ENCODE measurements at places on chromosomes 7 and 10.

- no peak for DNase-seq
These were observed 89.6 kb upstream of the ZNF804B start for GRCh38 chr7:88669913-88670312.

- DNase-seq = no peak
These were observed 133.9 kb downstream of the PPP1R3A start for GRCh38 chr7:113784956-113785355.

DNA sequence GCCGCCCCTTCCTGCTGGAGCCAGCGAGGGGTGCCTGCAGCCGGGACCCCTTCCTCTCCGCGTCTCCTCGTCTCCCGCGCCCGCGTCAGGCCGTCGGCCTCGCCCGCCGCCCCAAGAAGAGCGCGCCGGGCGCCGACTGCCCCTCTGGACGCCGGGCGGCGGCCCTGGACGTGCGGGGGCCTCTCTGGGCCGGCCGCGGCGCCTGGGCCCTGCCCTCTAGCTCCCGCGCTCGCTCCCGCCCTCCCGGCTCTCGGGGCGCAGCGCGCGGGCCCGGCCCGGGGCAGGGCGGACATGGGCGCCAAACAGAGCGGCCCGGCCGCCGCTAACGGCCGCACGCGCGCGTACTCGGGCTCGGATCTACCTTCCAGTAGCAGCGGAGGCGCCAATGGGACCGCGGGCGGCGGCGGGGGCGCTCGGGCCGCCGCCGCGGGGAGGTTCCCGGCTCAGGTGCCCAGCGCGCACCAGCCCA lies 704 bp downstream of the ZNRF2 start:
- peak; percentile 44 for DNase-seq

DNA sequence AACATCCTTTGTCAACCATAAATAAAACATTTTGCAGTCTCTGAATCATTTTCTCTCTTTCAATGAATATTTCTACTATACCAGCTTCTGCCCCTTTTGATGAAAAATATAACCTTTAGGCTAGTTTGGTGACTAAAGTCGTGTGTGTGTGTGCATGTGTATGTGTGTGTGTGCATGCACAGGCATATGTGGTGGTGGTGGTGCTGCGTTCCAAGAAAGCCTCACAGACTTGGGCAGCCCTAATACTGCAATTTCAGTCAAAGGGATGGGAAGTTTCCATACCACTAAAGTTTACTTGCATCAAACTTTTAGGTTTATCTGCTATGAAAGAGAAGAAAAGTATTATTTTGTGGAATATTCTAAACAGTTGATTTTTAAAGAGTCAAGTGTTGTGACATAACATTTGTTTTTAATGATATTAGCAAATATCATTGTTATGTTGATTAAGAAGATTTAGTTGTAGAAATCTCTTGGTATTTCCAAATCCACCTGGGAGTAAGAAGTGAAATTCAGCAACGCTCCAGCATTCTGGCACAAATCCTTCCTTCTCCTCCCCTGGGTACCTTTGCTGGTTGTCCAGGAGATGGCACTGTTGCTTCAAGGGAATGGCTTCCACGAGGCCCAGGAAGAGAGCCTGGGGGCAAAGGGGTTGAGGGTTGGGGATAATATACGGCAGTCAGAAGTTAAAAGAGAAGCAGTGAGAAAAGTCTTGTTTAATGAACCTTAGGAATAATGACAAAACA lies 41.5 kb downstream of the ASB4 start:
- DNase-seq = peak; percentile 47

GRCh38 chr10:69451209-69451783 lies at the start of gene TSPAN15:
TSS of gene TSPAN15 (plus strand) at chr10:69451465. CDS start at chr10:69451595, 130 bp downstream.
- DNase-seq = peak; percentile 76

DNA sequence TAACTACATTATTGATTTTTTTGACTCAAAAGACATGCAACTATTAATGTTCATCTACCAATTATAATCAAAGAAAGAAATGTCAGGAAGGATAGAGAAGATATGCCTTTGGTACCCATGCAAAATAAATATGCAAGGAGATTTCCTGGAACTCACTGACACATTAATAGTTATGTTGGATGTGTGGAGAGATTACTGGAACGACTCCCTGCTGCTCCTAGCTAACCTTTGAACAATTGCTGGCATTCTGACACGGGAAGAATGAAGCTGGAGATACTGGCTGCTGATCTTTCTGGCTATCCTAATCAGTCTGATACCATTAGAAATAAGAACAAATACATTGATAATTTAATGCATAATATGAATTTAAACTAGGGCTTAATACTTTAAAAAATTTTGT lies 507.9 kb upstream of the NRG3 start:
- no peak for DNase-seq

GRCh38 chr10:77281719-77282118 lies 355.9 kb downstream of the KCNMA1 start:
- DNase-seq = no peak

- DNase-seq = no peak
These were observed 28.5 kb downstream of the NUDT1 start for GRCh38 chr7:2270495-2270894.

- peak; percentile 98 for DNase-seq
These were observed at the start of gene FAM24B for GRCh38 chr10:122879339-122880273. TSS of gene FAM24B (minus strand) at chr10:122879581. CDS start at chr10:122850515, 29,066 bp downstream.

GRCh38 chr7:130114374-130114773 lies 44.0 kb downstream of the KLHDC10 start:
- no peak for DNase-seq

GRCh38 chr10:132847856-132848255 lies 61.9 kb upstream of the NKX6-2 start:
- DNase-seq = no peak

DNA sequence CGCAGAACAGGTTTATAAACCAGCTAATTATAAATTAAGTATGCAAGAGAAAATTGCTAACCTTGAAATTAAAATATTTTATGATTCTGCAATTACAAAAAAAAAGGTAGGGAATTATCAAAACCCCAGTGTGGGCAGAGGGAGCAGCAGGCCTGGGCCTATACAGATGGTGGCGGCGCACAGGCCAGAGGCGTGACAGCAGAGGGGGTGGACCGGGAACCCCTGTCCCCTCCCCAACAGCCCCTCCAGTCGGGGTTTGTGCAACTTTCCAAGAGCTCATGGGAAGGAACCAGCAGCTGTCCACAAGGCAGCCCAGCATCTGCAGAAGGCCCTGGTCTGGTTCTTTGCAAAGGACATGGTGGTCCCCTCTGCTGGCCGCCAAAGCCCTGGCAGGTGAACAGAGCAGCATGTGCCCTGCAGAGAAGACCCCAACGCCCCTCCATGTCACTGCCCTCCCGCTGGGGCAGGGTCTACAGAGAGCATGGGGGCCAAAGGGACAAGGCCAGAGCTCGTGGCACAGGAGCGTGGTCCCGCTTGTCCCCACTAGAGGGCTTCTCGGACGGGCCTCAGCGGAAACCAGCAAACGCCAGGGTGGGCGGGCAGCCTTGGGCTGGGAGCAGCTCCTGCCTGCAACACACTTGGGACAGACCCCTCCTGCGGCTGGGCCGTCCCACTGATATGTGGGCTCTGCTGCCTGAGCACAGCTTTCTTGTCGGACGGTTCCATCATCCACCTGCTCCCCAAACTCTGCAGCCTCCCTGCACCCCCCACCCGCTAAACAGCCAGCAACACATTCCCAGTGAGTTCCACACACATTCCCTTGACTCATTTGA lies 75.1 kb downstream of the EBF3 start:
- DNase-seq = peak; percentile 36

DNA sequence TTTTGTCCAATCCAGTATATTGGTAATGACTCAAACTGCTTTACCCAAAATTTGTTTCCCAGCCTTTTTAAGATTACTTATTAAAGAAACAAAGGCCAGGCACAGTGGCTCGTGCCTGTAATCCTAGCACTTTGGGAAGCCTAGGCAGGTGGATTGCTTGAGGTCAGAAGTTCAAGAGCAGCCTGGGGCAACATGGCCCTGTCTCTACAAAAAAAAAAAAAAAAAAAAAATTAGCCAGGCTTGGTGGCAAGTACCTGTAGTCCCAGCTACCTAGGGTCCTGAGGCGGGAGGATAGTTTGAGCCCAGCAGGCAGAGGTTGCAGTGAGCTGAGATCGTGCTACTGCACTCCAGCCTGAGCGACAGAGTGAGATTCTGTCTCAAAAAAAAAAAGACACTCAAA lies 7.0 kb upstream of the ARHGAP12 start:
- no peak for DNase-seq

DNA sequence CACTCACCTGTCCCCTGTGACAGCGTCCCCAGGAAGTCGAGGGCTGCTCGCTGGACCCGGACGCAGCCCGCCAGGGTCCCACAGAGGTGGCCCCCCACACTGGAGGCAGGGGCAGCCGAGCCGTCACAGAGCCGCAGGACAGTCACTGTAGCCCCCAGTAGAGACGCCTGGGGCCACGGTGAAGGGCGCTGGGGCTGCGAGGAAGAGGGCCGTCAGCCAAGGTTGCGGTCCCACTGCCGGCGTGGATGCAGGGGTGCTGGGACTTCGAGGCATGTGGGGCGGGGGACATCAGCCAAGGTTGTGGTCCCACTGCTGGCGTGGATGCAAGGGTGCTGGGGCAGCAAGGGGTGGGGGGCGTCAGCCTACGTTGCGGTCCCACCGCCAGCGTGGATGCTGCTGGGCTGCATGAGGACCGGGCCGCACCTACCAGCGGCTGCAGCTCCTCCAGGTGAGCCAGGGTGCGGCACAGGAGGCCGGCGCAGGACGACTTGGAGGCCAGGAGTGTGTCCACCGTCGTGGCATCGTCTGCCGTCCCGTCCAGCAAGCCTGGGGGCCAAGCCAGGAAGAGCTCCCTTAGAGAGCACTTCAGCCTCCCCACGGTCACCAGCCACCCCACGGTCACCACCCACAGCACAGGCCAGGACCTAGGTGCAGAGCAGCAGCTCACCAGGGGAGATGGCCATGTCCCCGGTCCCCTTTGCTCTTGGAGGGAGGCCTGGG lies 13.9 kb downstream of the BRAT1 start:
- no peak for DNase-seq

DNA sequence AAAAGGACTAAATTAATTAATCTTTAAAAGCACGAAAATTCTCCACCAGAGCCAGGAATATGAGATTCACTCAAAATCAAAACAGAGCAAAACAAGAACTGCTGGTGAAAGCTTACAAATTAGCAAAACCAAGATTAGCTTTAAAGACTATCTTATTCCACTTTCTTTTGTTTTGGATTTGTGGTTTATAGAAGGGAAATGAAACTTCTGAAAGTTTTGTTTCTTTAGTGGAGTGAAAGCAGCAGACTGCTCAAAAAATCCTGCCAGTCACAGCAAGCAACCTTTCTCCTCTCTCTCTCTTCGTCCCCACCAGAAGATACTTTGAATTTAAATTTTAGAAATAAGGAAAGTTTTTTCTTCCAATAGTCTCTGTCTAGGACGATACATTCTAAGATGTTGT lies 7.8 kb downstream of the ACTA2 start:
- DNase-seq = no peak

DNA sequence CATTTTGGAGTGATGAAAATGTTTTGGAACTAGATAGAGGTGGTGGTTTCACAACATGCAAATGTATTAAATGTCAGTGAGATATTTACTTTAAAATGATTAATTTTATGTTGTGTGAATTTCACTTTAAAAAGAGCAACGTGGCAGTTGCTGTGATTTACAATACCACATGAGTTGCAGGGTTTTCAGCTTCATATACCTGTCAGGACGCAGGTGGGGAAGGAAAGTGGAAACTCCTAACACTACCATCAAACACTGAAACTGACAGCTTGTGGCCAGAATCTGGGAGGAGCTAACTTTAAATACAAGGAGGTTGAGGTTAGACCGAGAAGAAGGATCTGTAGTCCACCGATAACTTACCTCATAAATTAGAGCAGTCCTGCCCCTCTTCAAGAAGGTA lies 168.9 kb upstream of the TMEM72 start:
- DNase-seq = no peak

GRCh38 chr10:13349463-13350274 lies 1.6 kb upstream of the SEPHS1 start:
- DNase-seq = peak; percentile 54
